Tibial nerve (tissue), 4 donors: ENCODE measurements at places on chromosomes 12 and 14. TPM values are rescaled to one million over a fixed set of nuclear protein-coding genes. Genes with fewer than 3 reads are reported as not detected.

Gene WNT1
- total RNA-seq = not detected

Gene TAS2R42
- not detected for total RNA-seq

Gene TC2N
- total RNA-seq = 23.4 TPM

Gene CMTM5
- 16.7 TPM for total RNA-seq

Gene SLC17A8
- total RNA-seq = not detected

DNA sequence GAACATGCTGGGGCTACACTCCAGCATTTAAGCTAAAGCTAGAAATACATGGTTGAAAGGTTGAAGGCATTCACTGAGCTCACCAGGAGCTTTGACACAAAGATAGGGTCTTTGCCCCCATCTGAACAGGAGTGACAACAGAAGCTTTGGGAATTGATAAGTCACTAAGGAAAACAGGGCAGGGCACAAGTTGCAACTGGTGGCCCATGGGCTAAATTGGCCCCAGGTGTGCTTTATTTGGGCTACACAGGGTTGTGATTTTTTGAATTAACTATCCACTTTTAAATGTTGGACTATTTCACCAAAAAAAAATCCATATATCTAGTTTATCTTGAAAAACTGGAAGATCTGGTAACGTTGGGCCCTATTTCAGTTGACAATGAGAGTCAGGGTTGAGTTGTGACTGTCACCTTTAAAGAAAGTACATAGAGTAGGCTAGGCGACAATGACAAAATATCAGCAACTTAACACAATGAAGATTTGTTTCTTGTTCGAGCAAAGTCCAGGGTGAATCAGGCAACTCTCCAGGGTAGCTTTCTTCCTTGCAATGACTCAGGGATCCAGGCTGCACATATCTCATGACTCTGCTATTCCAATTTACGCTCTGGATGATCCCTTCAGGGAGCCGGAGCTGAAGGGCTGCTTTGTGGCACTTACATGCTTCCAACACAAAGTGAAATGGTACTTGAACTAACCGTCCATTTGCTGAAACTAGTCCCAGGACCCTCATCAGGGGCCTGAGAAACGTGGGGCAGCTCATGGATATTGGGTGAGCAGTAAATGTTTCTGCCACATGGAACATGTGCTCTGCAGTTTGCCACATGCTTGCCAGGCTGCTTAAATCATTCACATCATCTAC, 13.3 kb upstream of the EIF4B start:
- H3K36me3 ChIP-seq = no peaks in the 10 kb centered on the region
- no peak for DNase-seq
- no peaks in the 10 kb centered on the region for H3K27me3 ChIP-seq
- H3K4me3 ChIP-seq = no peak overlapping the region
- H3K4me1 ChIP-seq = no peaks in the 10 kb centered on the region

- no peaks in the 10 kb centered on the region for H3K4me1 ChIP-seq
- H3K27ac ChIP-seq = no peak overlapping the region
- H3K27me3 ChIP-seq = peaks cover 7% of the 10 kb centered on the region
- no peak overlapping the region for H3K4me3 ChIP-seq
- DNase-seq = no peak
Observed at GRCh38 chr12:113990250-113991223, 24.4 kb upstream of the RBM19 start.

GRCh38 chr12:130371296-130371695, 33.6 kb downstream of the PIWIL1 start:
- DNase-seq = no peak
- H3K27me3 ChIP-seq = peaks cover 4% of the 10 kb centered on the region
- H3K4me3 ChIP-seq = no peak overlapping the region
- H3K27ac ChIP-seq = no peak overlapping the region
- H3K36me3 ChIP-seq = no peaks in the 10 kb centered on the region

GRCh38 chr12:40351976-40352375, 127.2 kb downstream of the LRRK2 start:
- peaks cover 63% of the 10 kb centered on the region for H3K36me3 ChIP-seq
- no peak overlapping the region for H3K4me3 ChIP-seq
- no peak for DNase-seq
- H3K4me1 ChIP-seq = no peaks in the 10 kb centered on the region
- H3K27me3 ChIP-seq = no peaks in the 10 kb centered on the region

- H3K4me3 ChIP-seq = no peak overlapping the region
- H3K36me3 ChIP-seq = no peaks in the 10 kb centered on the region
- H3K4me1 ChIP-seq = no peaks in the 10 kb centered on the region
- no peak for DNase-seq
Observed at GRCh38 chr12:48512855-48513254, 12.6 kb upstream of the OR8S1 start.

DNA sequence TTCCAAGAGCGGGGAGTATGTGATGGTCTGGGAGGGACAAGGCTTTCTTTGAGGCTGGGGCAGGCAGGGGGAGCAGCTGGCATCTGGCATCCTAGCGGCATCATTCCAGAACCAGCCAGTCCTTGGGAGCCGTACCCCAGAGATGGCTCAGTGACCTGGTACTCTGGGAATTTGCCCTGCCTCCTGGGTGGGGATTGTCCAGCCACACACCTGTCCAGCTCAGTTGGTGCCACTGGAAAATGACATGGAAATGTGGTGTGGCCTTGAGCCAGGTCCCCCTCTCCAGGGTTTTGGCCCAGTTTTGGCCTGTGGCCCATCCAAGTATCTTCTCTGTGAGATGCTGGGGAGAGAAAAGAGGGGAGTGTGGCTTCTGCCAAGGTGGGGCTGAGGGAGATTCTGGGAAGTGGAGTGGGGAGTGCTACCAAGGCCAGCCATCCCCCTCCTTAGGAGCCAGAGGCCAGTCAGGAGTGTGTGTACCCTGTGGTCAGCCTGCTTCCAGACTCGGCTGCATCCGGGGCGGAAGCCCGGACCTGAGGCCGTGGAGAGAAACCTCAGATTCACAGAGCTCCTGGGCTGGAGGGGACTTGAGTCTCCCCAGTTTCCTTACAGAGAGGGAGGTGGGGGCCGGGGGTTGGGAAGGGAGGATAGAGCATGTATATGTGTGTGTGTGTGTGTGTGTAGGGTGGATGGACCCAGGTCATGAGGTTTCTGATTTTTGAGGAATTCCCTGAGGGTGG, 14.7 kb upstream of the KRT80 start:
- no peaks in the 10 kb centered on the region for H3K4me1 ChIP-seq
- H3K36me3 ChIP-seq = no peaks in the 10 kb centered on the region
- no peak overlapping the region for H3K27ac ChIP-seq
- DNase-seq = no peak
- H3K27me3 ChIP-seq = peaks cover 7% of the 10 kb centered on the region
- H3K4me3 ChIP-seq = no peak overlapping the region

DNA sequence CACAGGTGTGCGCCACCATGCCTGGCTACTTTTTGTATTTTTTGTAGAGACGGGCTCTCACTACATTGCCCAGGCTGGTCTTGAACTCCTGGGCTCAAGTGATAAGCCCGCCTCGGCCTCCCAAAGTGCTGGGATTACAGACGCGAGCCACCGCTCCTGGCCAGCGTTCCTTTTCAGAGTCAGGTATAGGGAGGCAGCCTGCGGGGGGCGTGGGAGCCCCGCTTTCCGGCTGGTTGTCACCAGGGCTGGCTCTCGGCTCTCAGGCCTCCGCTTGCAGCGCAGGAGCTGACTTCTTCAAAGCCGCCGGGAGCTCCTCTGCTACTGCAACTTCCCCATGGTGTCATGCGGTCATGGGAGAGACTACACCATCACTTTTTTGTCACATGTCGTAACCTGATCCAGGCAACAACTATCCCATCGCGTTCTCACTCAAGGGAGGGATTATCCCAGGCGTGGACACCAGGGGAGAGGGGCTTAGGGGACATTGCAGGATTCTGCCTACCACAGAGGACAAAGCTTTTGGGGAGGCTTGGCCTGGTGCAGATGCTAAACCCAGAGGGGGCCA, 129.4 kb downstream of the SCARB1 start:
- no peaks in the 10 kb centered on the region for H3K27me3 ChIP-seq
- H3K4me1 ChIP-seq = peaks cover 3% of the 10 kb centered on the region
- no peak overlapping the region for H3K4me3 ChIP-seq

GRCh38 chr12:57099047-57099714, 10.3 kb downstream of the NAB2 start:
- H3K27me3 ChIP-seq = no peaks in the 10 kb centered on the region
- no peak overlapping the region for H3K27ac ChIP-seq
- H3K4me1 ChIP-seq = peaks cover 29% of the 10 kb centered on the region
- H3K36me3 ChIP-seq = no peaks in the 10 kb centered on the region
- no peak for DNase-seq
